ENCODE measurements at places on chromosomes 11 and 22.

DNA sequence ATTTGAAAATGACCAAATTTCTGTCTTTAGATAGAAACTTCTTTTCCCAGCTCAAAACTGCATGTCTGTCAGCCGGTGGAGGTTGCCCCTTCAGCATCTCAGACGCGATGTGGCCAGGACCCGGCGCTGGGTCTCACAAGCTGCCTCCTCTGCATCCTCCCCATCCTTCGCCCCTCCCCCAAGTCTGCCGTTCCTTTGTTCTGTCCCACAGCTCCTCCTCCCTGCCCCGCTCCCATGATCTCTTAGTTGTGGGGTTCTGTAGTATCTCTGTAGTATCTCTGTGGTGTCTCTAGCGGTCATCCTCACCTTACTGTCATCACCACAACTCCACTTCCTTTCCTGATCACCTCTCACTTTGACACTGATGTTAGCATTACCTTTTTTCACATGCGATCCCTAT lies 49.9 kb downstream of the TRAF6 start:
- peak; percentile 65 for DNase-seq

DNA sequence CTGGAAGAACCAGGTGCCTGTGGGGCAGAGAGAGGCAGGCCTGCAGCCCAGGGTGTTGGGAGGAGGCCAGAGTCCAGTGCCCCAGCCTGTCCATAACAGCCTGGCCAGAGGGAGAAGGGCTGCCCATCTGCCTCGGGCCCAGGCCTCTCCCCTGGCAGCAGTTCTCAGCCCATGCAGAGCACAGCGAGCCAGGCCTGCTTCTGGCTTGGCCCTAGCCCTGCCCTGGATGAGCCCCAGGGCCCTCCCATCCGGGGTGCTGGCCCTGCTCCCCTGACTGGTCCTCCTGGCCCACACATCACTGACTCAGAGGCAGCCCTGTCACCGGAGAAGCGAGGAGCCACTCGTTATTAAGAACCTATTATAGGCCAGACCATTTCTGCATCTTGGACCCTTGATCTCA lies 19.7 kb upstream of the MYRF start:
- DNase-seq = no peak

- DNase-seq = no peak
Observed at GRCh38 chr11:121414141-121414913, 37.8 kb upstream of the SORL1 start.

GRCh38 chr22:23079814-23080521 lies 9.6 kb downstream of the GNAZ start:
- DNase-seq = no peak

GRCh38 chr22:44396021-44396726 lies 83.4 kb upstream of the SHISAL1 start:
- peak; percentile 26 for DNase-seq

DNA sequence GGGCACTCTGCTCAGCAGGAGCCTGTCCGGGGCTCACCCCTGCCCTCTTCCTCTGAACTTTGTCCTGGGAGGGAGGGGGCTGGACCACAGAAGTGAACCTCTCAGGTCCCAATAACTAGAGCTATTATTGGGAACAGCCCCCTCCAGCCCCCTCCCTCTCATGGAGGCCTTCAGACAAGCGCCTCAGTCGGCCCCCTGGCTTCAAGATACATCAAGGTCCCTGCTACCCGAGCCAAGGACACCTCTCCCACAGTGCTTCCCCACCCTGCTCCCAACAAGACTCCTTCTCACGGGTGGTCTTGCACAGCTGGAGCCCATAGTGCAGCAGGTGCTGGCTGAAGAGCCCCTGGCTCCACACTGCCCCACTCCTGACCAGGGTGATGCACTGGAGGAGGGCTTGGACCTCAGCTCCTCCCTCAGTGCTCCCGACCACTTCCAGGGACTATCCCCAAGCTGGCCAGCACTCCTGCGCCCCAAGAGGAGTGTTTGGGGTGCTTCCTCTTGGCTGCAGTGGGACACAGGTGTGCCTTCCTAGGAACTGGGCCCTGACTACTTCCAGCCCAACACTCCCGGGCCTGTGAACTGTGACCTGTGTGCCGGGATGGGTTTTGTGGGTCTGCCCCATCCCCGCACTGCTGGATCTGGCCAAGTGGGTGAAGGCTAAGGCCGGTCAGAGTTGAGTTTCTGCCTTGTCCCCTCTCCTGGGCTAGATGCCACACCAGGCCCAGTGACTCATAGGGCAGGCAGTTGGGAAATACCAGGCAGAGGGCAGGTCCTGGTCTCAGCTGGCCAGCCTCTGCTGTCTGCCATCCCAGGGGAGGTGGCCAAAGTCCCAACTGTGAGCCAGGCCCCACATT lies 2.2 kb downstream of the PNPLA2 start:
- DNase-seq = no peak

- no peak for DNase-seq
Observed at GRCh38 chr11:116835042-116835772, 2.2 kb downstream of the APOA1 start.

DNA sequence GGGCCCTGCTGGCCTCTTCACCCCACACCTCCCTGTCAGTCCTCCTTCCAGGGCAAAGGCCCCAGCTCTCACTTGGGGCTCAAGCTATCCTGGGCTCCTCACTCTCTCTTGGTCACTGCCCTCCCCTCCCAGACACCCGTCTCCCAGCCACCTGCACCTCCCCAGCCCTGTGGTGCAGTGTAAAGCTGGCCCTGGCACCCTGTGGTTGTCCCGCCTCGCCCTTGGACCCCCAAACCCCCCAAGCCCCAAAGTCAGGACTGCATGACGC lies 16.8 kb upstream of the PPARA start:
- no peak for DNase-seq

GRCh38 chr11:46381819-46382645 lies 563 bp downstream of the MDK start:
- peak; percentile 79 for DNase-seq

DNA sequence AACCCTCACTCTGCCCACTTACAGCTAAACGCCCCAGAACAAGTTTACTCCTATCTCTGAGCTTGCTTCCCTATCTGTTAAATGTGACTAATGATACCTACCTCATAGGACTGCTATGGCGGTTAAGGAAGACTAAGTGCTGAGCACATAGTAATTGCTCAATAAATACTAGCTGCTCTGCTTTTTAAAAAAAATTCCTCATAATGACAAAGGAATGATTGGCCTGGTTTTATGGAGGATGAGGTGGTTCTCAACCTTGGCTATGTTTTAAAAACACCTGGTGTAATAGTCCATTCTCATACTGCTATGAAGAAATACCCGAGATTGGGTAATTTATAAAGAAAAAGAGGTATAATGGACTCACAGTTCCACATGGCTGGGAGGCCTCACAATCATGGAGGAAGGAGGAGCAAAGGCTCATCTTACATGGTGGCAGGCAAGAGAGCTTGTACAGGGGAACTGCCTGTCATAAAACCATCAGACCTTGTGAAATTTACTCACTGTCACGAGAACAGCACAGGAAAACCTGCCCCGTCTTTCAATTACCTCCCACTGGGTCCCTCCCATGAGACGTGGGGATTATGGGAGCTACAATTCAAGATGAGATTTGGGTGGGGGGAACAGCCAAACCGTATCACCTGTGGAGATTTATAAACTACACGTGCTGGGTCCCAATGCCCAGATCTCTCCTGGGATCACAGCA lies 127.2 kb upstream of the SYT13 start:
- no peak for DNase-seq

DNA sequence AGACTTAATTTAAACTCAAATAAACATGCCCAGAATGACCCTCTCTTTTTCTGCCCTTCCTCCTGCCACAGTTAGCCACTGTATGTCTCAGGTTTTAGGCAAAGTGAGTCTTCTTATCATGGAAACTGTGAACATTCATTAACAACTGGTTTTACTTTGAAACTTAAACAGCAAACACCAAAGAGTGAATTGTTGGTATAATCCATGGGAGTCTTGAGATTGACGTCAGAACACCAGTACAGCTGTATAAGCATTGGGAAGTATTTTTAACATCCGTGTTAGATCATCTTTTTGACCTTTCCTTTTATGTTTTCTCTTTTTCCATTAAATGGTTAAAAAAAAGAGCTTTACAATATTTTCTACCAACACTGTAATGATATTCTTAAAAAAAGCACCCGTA lies 38.9 kb downstream of the ARHGEF12 start:
- no peak for DNase-seq

- no peak for DNase-seq
Observed at GRCh38 chr11:31646216-31646615, 136.6 kb downstream of the ELP4 start.

- no peak for DNase-seq
Observed at GRCh38 chr11:2472428-2473186, 27.8 kb downstream of the KCNQ1 start.

- no peak for DNase-seq
Observed at GRCh38 chr11:69008737-69009440, 4.2 kb downstream of the MRGPRF start.

DNA sequence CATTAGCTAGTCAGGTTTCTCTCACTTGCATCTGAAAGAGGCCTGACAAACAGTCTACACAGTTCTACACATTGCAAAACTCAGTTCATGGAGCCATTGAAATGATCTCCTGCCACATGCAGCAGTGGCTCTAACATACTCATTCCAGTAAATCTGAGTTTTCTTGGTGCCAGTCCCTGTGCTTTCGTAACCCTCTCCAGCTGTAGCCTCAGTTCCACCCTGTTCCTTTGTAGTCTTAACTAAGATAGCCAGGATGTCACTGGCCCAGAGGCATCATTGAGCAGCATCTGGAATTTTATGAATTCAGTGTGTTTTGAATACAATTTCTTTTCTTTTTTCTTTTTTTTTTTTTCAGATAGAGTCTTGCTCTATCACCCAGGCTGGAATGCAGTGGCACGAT lies 37.4 kb upstream of the ZBED5 start:
- DNase-seq = no peak

GRCh38 chr11:111846063-111846462 lies 25.3 kb downstream of the ALG9 start:
- no peak for DNase-seq

DNA sequence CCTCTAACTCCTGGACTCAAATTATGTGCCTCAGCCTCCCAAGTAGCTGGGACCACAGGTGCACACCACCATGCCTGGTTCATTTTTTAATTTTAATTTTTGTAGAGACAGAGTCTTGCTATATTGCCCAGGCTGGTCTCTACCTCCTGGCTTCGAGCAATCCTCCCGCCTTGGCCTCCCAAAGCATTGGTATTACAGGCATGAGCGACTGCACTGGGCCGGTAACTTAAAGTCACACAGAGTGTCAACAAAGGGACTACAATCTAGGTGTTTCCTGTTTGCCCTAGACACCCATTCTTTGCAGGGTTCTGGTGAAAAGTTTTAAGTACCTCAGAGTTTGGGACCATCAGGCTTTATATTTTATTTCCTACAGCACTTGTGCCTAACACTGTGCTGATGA lies 8.4 kb downstream of the UVRAG start:
- DNase-seq = no peak

DNA sequence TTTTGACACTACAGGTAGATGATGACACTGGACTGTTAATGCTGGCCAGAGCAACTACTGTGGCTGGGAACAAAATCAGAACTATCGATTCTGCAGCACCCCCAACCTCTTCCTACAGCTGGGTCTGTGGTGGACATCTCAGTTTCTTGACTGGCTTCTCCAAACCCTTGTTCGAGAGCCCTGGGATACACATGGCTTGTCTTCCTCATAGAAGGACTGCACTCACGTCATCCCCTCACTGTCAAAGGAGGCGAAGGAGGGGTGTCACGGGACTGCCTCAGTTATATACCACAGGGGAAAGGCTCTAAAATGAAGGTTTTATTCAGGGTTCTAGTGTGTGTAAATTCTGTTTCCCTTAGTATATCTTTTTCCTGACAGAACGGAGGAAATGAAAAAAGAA lies 44.9 kb downstream of the PITPNB start:
- no peak for DNase-seq

DNA sequence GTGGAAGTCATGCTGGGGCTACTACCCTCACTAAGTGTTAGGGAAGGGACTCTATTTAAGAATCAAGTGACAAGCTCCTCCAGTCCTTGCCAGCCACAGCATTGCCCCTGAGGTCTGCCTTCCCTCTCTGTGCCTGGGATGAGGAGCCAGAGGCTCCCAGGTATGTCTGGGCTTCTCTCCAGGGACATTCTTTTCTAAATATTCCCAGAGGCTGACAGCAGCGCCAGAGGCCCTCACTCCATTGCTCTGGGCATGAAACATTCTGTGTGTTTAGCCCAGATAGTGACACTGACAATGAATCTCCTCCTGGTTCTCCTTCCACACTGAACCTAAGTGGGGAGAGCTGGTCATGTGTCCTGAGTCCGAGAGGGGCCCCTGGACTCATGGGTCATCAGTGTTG lies 2.2 kb downstream of the OR51E1 start:
- no peak for DNase-seq

GRCh38 chr11:69342588-69343330 lies 48.8 kb downstream of the MYEOV start:
- no peak for DNase-seq

GRCh38 chr11:72685560-72686480 lies 11.6 kb upstream of the PDE2A start:
- DNase-seq = no peak

DNA sequence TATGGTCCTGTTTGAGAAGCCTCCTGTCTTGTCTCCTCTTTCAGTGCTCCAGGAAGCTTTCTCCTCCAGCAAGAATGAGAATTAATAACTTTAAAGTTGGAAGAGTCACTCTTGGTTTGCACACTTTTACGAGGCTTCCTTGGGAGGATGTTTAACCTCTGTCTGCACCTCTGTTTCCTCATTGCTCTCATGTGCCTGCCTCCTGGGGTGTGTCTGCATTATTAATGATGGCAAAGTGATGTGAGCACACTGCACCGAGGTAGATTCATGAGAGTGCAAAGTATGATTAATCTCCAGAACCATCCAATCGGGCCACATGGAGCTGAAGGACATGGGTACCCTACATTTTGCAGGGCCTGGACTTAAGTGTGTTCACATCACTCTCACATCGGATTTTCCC lies 73.5 kb upstream of the TENM4 start:
- DNase-seq = no peak

GRCh38 chr11:85483861-85484260 lies 143.3 kb downstream of the DLG2 start:
- DNase-seq = no peak

- DNase-seq = peak; percentile 73
Observed at GRCh38 chr11:560305-561147, at the start of the genes LMNTD2 and RASSF7. LMNTD2 (minus strand) TSS chr11:560738; CDS start chr11:560716, 22 bp downstream. RASSF7 (plus strand) TSS chr11:560970; CDS start chr11:561769, 799 bp downstream.

GRCh38 chr11:10461276-10461790 lies 6.3 kb downstream of the AMPD3 start:
- no peak for DNase-seq

GRCh38 chr11:38791346-38791961 lies 2193.4 kb upstream of the RAG2 start:
- DNase-seq = peak; percentile 5

- DNase-seq = peak; percentile 16
Observed at GRCh38 chr11:76802151-76802550, 19.0 kb downstream of the TSKU start.

DNA sequence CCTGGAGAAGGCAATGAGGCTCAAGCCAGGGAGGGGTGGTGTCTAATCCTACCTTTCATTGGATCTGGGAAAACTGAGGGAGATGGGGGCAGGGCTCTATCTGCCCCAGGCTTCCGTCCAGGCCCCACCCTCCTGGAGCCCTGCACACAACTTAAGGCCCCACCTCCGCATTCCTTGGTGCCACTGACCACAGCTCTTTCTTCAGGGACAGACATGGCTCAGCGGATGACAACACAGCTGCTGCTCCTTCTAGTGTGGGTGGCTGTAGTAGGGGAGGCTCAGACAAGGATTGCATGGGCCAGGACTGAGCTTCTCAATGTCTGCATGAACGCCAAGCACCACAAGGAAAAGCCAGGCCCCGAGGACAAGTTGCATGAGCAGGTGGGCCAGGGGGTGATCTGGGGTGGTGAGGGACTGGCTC lies at the start of gene FOLR1:
TSS of gene FOLR1 (plus strand) at position 180 of the 421 bp plus-strand sequence. CDS start at position 214, 34 bp downstream.
- no peak for DNase-seq

GRCh38 chr11:46865340-46865739 lies 19.3 kb upstream of the CKAP5 start:
- no peak for DNase-seq

GRCh38 chr11:76206327-76207081 lies at the start of gene WNT11:
WNT11 (minus strand) TSS chr11:76206502; CDS start chr11:76206407, 95 bp downstream.
- DNase-seq = no peak

All from H1 (cell line).